Neural progenitor cell (in vitro differentiated cells): ENCODE measurements at places on chromosomes 16 and 17.

GRCh38 chr16:66066404-66066803, 300.1 kb upstream of the CDH5 start:
- no peaks in the 10 kb centered on the region for H3K27me3 ChIP-seq
- H3K27ac ChIP-seq: no peak overlapping the region
- no peak for DNase-seq
- no peak overlapping the region for H3K4me3 ChIP-seq
- H3K36me3 ChIP-seq: no peaks in the 10 kb centered on the region

GRCh38 chr17:4551141-4551540, 4.0 kb downstream of the MYBBP1A start:
- no peak for DNase-seq
- no peaks in the 10 kb centered on the region for H3K27me3 ChIP-seq
- no peaks in the 10 kb centered on the region for H3K36me3 ChIP-seq
- H3K27ac ChIP-seq: no peak overlapping the region

- H3K27ac ChIP-seq: no peak overlapping the region
- no peak for DNase-seq
- no peak overlapping the region for H3K4me3 ChIP-seq
- H3K27me3 ChIP-seq: peaks cover 10% of the 10 kb centered on the region
- peaks cover 26% of the 10 kb centered on the region for H3K4me1 ChIP-seq
Measured at GRCh38 chr16:70689035-70689969, 3.4 kb upstream of the MTSS2 start.

DNA sequence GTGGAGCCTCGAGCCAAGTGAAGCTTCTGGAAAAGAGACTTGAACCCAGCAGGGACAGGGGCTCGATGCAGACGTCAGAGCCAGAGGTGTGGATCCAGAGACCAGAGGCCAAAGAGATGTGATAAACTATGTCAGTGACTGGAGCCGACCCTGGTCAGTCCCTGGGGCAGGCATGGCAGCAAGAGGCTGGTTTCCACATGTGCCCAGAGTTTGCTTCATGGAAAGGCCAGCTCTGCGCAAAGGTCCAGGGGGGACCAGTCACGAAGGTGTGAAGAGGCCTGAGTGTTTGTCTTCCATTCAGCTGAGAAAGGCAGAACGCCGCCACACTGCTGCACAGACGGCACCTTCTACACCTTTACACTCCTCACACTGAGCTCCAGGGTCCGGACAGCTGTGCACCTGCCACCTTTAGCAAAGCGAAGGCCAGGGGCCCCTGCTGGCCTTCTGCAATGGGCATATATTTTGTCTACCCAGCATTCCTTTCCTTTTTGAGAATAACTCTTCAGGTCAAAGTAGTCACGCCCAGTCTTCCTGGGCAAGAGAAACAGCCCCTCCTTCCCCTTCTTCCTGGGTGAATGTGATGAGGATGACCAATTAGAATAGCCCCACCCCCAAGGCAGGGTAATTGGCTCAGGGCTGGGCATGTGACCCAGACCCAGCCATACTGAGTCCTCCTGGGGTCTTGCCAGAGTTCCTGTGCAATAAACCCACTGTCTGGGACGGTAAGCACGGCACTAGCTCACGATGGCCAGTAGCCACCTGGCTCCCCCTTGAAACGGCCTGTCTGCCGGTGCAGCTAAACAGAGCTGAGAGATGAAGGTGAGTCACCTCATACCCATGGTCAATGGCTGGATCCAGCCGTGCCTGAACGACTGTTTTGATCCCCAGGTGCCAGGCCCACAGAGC, 2.3 kb upstream of the RPH3AL start:
- no peak overlapping the region for H3K27ac ChIP-seq
- DNase-seq: no peak
- no peaks in the 10 kb centered on the region for H3K27me3 ChIP-seq
- no peaks in the 10 kb centered on the region for H3K36me3 ChIP-seq

DNA sequence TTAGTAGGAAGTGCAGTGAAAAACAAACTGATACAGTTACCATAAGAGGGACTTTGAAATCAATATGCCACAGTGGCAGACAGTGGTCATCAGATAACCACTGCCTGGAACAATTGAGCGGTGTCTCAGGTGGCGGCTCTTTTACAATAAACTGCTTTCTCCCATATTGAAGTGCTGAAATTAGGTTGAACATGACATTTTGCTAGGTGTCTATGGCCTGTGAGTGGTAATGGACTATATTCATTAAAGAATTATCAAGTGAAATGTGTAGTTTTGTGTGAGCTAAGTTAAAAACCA, 214.7 kb downstream of the RPTOR start:
- no peaks in the 10 kb centered on the region for H3K36me3 ChIP-seq
- no peak overlapping the region for H3K4me3 ChIP-seq
- H3K27me3 ChIP-seq: no peaks in the 10 kb centered on the region
- H3K27ac ChIP-seq: no peak overlapping the region

GRCh38 chr17:47852113-47852949, 1.4 kb upstream of the SP6 start:
- no peaks in the 10 kb centered on the region for H3K36me3 ChIP-seq
- H3K27ac ChIP-seq: no peak overlapping the region
- peaks cover 14% of the 10 kb centered on the region for H3K4me1 ChIP-seq
- DNase-seq: no peak
- H3K27me3 ChIP-seq: peaks cover 100% of the 10 kb centered on the region

DNA sequence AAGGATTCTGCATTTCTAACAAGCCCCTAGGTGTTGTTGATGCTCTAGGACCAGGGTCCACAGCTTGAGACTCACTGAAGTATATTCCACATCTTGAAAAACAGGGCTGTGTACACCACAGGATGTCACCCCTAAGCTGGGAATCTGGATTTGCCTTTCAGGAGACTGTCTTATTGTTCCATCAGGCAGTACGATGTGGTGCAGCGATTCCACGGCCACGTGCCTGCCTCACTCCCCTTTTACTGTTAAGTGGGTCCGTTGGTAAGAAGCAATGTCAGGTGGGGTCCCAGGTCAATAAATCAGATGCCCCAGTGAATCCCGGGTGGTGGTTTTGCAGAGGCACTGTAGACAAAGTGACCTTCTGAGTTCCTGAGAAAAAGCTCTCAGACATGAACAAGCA, 470.7 kb downstream of the HS3ST3B1 start:
- peaks cover 7% of the 10 kb centered on the region for H3K4me1 ChIP-seq
- no peaks in the 10 kb centered on the region for H3K36me3 ChIP-seq
- H3K27me3 ChIP-seq: no peaks in the 10 kb centered on the region

DNA sequence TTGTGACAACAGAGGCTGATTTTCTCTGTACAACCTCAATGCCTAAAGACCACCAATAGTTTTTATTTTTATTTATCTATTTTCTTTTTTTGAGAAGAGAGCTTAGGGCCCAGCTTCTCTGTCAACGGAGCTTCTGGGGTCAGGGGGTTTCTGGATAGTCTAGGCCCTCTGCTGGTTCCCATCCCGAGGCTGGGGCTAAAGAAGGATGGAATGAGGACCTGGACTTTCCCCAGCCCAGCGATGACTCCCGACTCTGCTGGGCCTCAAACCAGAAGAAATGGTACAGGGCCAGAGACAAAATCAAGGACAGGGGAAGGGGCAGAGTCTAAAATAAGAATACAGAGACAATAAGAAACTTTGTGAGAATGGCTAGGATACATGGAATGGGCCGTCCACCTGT, 5.7 kb upstream of the TSPOAP1 start:
- no peaks in the 10 kb centered on the region for H3K27me3 ChIP-seq
- H3K36me3 ChIP-seq: no peaks in the 10 kb centered on the region
- no peak for DNase-seq
- H3K4me3 ChIP-seq: no peak overlapping the region
- no peak overlapping the region for H3K27ac ChIP-seq

- no peak overlapping the region for H3K4me3 ChIP-seq
- H3K36me3 ChIP-seq: no peaks in the 10 kb centered on the region
- H3K27me3 ChIP-seq: no peaks in the 10 kb centered on the region
- H3K27ac ChIP-seq: no peak overlapping the region
- no peak for DNase-seq
Measured at GRCh38 chr16:71409011-71409775, 32.7 kb downstream of the TLE7 start.

GRCh38 chr17:49910094-49910857, 58.7 kb upstream of the DLX4 start:
- DNase-seq: peak; percentile 71
- H3K4me3 ChIP-seq: peak overlapping the region; percentile 48
- H3K4me1 ChIP-seq: peaks cover 57% of the 10 kb centered on the region
- H3K27me3 ChIP-seq: peaks cover 98% of the 10 kb centered on the region
- no peak overlapping the region for H3K27ac ChIP-seq

- peak overlapping the region; percentile 87 for H3K4me3 ChIP-seq
- H3K4me1 ChIP-seq: peaks cover 23% of the 10 kb centered on the region
- H3K27me3 ChIP-seq: no peaks in the 10 kb centered on the region
- DNase-seq: peak; percentile 84
- H3K36me3 ChIP-seq: no peaks in the 10 kb centered on the region
Measured at GRCh38 chr17:76265624-76266243, 586 bp downstream of the UBALD2 start.

GRCh38 chr16:11833951-11834695, 17.2 kb downstream of the RSL1D1 start:
- H3K4me3 ChIP-seq: no peak overlapping the region
- no peak for DNase-seq
- no peaks in the 10 kb centered on the region for H3K4me1 ChIP-seq
- no peaks in the 10 kb centered on the region for H3K36me3 ChIP-seq

DNA sequence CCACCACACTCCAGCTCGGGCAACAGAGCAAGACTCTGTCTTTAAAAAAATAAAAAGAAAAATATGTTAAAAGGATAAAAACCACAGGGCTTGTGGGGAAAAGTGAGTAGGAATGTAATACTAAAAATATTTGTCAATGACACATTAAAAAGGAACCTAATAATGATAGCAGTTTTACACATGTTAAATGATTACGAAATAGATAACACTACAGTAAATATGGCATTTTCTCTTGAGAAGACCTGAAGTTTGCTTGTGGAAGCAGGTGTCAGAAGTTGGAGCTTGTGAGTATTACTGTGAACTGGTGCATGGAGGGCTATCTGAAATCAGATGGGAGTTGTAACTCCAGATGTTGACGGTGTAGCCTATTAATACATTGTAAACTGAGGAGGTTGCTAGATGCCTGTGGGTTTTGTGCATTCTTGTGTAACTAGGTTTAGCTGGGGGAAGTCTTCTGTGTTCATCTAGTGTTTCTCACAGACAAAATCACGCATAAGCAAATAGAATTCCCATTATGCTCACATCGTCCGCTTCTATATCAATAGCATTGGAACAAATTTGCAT, 44.2 kb upstream of the CLEC18A start:
- no peak overlapping the region for H3K27ac ChIP-seq
- no peak for DNase-seq
- no peaks in the 10 kb centered on the region for H3K36me3 ChIP-seq
- no peaks in the 10 kb centered on the region for H3K27me3 ChIP-seq
- H3K4me3 ChIP-seq: no peak overlapping the region

GRCh38 chr16:17171250-17172143, 299.3 kb downstream of the XYLT1 start:
- H3K27me3 ChIP-seq: no peaks in the 10 kb centered on the region
- peaks cover 9% of the 10 kb centered on the region for H3K4me1 ChIP-seq
- DNase-seq: no peak
- no peaks in the 10 kb centered on the region for H3K36me3 ChIP-seq

- no peaks in the 10 kb centered on the region for H3K36me3 ChIP-seq
- no peak overlapping the region for H3K27ac ChIP-seq
- peaks cover 34% of the 10 kb centered on the region for H3K27me3 ChIP-seq
- DNase-seq: no peak
Measured at GRCh38 chr17:4733073-4733531, 1.9 kb downstream of the MED11 start.
